T-helper 2 cell (primary cell): ENCODE measurements at places on chromosomes 2 and 18.

DNA sequence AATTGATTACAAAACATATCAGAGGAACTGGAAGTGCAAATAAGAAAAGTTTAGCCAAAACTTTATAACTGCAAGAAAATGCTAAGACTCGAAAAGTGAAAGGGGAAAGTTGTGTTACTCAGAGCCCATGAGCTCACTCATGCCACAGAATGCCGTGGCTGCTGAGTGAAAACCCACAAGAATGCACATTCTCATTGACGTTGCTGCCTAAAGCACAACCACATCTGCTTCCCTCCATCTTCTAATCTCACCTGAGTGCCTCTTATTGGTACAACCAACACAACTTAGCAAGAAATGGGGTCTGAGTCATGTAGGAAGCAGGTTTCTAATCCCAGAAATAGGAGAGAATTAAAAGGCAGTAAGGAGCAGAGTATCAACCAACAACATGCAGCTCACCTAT lies 259.7 kb downstream of the LNPK start:
- peak; percentile 40 for DNase-seq

- DNase-seq = no peak
Measured at GRCh38 chr2:199861132-199861774, 10.3 kb upstream of the FTCDNL1 start.

GRCh38 chr18:31723639-31723989 lies 37.1 kb downstream of the SLC25A52 start:
- no peak for DNase-seq

DNA sequence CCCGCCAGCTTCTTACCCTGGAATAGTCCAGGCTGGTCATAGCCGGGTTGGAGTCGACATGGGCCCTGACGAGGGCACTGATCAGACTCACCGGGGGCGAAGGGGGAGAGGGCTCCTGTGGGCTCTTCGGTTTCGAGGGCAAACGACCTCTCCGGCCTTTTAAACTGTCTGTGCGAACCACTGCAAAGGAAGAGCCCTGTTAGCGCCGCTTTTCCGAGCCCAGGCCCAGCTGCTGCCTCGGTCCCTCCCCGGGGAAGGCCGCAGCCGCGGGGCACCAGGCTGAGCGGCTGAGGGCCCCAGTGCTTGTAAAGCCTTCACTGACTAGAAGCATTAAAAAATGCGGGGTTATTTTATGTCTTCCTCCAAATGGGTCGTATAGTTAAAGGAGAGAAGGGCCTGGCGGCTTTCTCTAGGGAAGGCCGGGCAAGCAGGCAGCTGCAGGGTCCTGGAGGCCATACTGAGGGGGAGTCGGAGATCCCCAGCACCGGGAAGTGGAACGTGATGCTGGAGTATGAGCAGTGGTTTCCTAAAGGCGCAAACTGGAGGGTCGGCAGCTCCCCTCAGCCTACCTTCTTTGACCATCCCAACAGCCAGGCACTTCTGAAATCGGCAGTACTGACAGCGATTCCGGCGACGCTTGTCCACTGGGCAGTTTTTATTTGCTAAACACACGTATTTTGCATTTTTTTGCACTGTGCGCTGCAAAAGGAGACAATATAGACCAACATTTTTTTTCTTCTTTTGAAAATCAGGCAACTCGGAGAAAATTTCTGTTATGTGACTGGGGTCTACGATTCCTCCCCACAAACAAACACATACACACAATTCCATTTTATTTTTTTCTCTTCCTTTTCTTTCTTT lies 4.5 kb downstream of the NR4A2 start:
- no peak for DNase-seq

DNA sequence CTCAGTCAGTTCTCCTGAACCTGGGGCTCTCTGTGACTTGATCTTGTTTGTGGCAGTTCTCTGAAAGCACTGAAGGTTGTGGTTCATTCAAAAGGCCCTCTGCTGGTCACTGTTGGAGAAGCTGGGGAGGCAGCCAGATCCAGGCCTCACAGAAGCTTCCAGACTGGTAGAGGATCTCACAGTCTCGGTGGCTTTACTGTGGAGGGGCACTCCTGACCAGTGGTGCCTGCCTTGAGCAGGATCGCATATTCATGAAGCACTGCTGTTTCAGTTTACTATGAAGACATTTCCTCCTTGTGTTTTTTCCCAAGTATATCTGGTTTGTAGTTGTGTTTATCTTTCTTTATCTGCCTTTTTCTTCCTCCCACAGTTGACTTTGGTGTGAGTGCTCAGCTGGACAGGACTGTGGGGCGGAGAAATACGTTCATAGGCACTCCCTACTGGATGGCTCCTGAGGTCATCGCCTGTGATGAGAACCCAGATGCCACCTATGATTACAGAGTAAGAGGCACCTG lies 133.9 kb downstream of the MAP4K4 start:
- DNase-seq = peak; percentile 15

DNA sequence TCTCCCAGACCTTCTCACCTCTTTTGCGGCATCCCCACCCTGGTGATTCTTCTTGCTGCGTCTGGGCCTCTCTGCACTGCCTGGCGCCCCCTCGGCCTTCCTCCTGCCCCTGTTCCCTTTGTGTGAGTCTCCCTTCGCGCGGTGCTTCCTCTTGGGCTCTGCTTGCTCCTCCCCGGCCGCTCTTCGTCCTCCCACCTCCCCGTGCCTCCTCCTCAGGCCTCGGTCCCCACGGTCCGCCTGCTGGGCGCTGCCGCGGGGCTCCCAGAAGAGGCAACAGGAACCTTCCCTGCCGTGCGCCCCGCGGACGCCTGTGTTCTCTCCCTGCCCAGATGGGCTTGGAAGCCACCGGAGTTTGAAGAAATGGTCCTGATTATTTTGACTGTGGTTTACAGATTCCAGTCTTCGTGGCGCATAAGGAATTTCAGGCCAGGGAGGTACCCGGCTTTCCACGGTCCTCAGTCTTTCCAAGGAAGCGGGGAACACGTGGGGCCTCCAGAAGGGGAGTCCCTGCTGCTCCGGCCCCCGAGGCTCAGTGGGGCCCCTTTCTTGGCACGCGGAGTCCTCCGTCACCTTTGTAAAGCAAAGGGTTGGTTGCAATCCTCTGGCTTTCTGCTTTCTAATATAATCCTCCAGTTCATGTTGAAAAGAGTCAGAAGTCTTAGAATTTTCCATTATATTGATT lies 13.1 kb downstream of the RNU2-63P start:
- no peak for DNase-seq

- DNase-seq = no peak
Measured at GRCh38 chr2:25286025-25286400, 55.7 kb downstream of the DNMT3A start.

DNA sequence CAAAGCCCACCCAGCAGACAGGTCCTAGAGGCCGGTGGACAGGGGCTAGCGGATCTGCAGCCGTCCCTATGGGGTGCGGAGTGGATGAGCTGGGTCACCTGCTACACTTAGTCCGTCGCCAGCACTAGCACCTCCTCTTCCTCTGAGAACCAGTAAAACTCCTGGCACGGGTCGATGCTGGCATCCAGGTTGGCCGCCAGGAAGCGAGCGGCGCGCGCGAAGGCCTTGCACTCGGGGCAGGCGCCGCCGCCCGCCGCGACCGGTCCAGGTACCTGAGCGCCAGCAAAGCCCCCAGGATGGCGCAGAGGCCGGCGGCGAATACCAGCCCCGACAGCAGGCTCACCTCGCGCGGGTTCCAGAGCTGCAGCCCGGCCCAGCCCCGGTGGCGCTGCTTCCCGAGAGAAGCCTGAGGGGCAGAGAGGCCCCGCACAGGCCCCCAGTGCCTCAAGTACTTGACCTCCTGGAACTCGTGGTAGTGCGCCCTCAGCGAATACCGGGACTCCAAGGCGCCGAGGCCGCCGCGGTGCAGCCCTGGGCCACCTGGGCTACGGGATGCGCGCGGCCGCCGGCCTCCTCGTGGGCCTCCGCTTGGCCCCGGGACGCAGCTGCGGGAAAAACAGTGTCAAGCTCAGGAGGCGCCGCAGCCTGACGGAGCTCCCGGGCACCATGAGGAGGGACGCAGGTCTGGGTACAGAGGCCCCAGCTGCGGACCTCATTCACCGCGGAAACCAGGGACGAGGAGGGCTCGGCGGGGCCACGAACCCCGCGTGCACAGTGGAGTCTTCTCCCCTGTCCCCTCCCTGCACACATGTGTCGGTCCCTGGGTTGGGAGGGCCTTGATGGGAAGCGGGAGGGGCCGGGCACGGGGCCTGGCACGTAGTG lies 27.5 kb upstream of the ALPP start:
- no peak for DNase-seq

GRCh38 chr2:69012310-69013141 lies 453 bp upstream of the ANTXR1 start:
- DNase-seq = no peak

DNA sequence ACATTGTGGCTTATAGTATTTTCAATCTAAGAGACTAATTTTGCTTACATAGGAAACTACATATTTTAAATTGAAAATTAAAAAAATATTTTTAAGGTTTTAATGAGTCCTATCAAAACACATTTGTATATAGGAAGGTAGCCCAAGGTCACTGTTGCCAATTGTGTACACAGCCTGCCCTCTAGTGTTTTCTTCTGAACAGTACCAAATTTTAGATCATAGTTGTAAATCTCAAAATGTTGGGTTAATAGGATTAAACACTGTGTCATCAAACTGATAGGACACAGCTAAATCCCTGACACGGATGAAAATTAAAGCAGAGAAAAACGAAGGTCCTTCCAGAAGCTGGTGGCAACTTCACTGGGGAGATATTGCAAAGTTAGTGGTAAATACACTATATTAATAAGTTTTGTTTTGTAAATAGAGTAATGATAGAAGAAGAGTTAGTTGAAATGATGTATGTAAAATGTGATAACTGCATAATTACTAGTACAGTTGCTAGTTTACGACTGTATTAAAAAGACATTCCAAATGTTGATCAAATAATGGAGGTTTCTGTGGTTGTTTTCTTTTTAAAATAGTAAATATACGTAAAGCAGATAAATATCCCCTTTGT lies 19.7 kb downstream of the CLUL1 start:
- DNase-seq = no peak

DNA sequence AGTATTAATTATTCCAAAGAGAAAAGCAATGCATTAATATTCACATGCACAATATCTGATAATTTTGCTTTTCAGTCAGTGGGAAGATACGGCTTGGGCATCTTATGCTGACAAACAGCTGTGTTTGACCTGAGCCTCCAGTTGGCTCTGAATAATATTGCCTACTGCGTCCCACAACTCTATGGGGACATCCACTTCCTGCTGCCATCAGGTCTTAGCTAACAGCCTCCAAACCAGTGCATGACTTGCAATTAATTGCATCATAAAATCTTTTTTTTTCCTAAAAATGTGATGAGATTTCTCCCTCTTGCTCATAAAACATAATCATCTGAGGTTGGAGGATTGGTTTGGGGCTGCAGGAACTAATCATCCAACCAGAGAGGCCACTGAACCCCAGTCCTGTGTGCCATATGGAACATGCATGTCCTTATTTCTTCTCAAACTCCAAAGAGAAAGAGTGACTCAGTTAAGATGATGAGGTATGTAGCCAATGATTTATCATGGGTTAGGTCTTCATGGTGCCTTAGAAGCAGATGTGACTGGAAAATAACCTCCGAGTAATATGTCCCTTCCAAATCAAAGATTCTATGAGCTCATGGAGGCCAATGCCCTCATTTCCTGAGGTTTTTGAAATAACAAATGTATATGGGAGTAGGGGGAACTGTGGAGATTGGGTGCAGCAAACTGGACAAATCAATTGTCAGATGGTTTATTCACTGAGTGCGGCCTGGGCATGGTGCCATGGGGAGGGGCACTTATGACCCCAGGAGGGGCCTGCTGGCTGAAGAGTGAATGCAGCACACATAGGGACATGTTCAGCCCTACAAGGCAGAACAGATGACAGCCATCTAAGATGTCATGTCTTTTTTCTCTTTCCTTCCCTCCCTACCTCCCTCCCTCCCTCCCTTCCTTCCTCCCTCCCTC lies 39.4 kb downstream of the EDAR start:
- no peak for DNase-seq

DNA sequence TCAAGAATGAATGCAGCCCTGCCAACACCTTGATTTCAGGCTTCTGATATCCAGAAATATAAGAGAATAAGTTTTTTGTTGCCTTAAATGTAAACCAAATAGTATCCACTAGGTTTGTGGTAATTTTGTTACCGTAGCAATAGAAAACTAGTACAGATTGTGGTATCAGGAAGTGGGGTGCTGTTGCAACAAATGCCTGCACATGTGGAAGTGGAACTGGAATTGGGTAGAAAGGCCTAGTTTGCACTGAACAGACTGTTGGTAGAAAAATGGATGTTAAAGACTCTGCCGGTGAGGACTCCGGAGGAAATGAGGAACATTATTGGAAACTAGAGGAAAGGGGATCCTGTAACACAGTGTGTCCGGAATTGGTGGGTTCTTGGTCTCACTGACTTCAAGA lies 145.8 kb upstream of the MGAT5 start:
- no peak for DNase-seq

DNA sequence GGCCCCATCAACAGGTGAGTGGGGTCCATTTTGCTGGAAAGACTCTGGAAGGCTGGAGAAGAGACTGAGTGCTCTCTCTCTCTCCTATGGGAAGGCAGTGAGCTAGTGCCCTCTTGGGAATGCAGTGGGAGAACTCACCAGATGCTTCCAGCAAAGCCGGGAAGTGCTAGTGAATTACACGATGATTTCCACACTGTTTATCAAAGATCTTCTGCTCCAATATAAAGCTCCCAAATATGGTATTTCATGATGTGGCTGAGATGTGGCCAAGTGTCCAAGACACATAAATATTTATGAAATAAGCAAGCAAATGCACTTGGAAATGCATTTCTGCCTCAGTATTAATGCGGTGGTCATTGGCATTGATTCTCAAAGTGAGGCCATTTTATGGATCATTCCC lies 135.9 kb downstream of the VAPA start:
- DNase-seq = no peak

- DNase-seq = no peak
Measured at GRCh38 chr2:239465017-239466001, 64.5 kb upstream of the HDAC4 start.

DNA sequence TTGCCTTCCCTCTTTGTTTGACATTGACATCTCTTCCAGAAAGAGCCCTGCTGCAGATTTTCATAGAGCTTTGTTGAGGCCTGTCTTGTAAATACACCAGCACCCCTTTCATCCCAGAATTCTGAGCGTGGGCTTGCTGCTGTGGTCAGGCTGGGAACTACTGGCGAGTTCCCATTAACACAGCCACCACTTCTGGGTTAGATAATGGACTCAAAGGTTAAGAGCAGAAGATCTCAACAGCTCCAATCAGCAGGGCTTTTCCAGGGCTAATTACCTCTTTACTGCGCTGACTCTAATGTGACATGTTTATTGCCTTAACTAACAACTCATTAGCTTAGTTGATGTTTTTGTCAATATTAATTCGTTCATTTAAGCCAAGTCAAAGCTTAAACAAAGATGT lies 235.9 kb upstream of the BOD1L2 start:
- DNase-seq = no peak

- no peak for DNase-seq
Measured at GRCh38 chr2:213991453-213992108, 419.3 kb upstream of the VWC2L start.

GRCh38 chr2:41872646-41873045 lies 175.2 kb upstream of the PKDCC start:
- DNase-seq = no peak

DNA sequence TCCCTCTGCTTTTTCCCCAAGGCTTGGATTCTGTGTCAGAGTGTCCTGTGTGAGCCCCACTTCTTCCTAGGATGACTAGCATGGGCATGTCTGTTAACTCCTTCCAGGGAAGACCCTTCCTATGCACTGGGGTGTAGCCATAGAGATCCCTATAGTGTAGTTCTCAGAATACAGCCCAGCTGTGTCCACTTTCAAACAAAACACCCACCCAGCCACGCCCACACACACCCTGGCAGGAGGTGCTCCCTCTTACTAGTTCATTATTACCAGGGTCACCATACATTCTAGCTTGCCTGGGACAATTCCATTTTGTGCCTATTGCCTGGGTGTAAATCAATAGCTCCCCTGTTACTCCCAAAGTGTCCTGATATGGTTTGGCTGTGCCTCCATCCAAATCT lies 195.6 kb downstream of the MYCN start:
- no peak for DNase-seq
